Activated CD4-positive, alpha-beta T cell treated with anti-CD3 and anti-CD28 coated beads, Interleukin-2, amount 10 ng/mL, durations not matched to agents 7 days and 5 days (primary cell): ENCODE measurements at places on chromosomes 6 and 20.

GRCh38 chr6:23176883-23177282 is 607.5 kb downstream of the HDGFL1 start:
- no peak overlapping the region for H3K27ac ChIP-seq
- DNase-seq: no peak
- no peaks in the 10 kb centered on the region for H3K27me3 ChIP-seq
- no peak overlapping the region for H3K4me3 ChIP-seq

DNA sequence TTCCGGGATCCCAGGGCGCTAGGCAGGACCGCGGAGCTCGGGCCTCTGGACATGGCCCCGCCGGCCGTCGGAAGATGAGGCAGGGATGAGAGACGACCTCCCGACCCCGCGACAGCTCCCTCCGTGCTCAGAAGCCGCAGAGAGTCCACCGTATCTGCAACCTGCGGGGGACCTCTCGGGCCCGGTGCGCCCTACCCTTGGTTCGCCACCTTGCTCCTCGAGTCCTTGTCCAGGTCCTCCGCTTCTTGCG is 301 bp downstream of the PPP1R3D start:
- peaks cover 30% of the 10 kb centered on the region for H3K36me3 ChIP-seq
- H3K27ac ChIP-seq: peak overlapping the region; percentile 88
- no peak for DNase-seq
- no peaks in the 10 kb centered on the region for H3K27me3 ChIP-seq

DNA sequence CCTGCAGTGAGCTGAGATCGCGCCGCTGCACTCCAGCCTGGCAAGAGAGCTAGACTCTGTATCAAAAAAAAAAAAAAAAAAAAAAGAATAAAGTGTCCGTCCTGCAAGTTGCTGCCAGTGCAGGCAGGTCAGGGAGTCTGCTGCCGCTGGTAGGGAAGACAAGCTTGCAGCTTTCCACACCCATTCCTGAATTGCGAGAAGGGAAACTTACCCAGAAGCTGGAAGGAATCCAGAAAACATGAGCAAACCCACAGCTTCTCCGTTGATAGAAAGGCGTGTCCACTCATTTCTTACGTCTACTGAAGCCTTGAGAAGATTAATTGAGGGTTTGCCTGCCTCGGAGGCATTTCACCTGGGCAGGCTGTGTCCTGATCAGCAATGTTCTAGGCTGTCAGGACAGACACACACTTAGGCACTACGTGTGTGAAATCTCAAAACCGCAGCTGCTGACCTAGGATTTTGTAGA is 61.6 kb upstream of the DSP start:
- H3K27me3 ChIP-seq: peaks cover 5% of the 10 kb centered on the region
- H3K36me3 ChIP-seq: no peaks in the 10 kb centered on the region
- H3K27ac ChIP-seq: no peak overlapping the region
- H3K4me1 ChIP-seq: no peaks in the 10 kb centered on the region
- DNase-seq: no peak

- H3K27me3 ChIP-seq: peaks cover 10% of the 10 kb centered on the region
- H3K4me3 ChIP-seq: no peak overlapping the region
- no peaks in the 10 kb centered on the region for H3K36me3 ChIP-seq
- no peak overlapping the region for H3K27ac ChIP-seq
These were observed 13.3 kb upstream of the GGTLC1 start for GRCh38 chr20:24001712-24002405.

GRCh38 chr20:64114356-64114971 is 7.1 kb upstream of the NPBWR2 start:
- H3K27me3 ChIP-seq: no peaks in the 10 kb centered on the region
- DNase-seq: peak; percentile 3
- H3K4me1 ChIP-seq: no peaks in the 10 kb centered on the region

DNA sequence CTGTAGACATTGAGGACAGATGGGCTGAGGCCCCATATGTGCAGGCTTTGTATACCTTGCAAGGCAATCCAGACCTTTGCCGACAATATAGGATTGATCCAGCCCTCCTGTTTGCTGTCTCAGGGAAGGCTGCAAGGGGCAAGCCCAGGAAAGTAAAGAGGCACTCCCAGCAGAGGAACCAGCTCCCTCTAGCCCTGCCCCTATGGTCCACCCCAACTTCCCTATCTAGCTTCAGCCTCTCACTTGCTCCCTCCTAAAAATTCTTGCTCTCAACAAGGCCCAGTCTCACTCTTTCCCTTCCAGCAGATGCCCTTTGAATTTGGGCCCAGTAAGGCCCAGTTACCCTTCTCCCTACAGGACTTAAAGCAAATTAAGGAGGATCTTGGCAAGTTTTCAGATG is 92.6 kb downstream of the JARID2 start:
- H3K27me3 ChIP-seq: no peaks in the 10 kb centered on the region
- H3K27ac ChIP-seq: no peak overlapping the region
- peaks cover 81% of the 10 kb centered on the region for H3K4me1 ChIP-seq
- peaks cover 11% of the 10 kb centered on the region for H3K36me3 ChIP-seq
- no peak for DNase-seq

GRCh38 chr20:24697411-24697810 is 228.0 kb downstream of the SYNDIG1 start:
- H3K36me3 ChIP-seq: no peaks in the 10 kb centered on the region
- H3K27ac ChIP-seq: no peak overlapping the region
- DNase-seq: no peak
- H3K4me3 ChIP-seq: no peak overlapping the region
- no peaks in the 10 kb centered on the region for H3K4me1 ChIP-seq

DNA sequence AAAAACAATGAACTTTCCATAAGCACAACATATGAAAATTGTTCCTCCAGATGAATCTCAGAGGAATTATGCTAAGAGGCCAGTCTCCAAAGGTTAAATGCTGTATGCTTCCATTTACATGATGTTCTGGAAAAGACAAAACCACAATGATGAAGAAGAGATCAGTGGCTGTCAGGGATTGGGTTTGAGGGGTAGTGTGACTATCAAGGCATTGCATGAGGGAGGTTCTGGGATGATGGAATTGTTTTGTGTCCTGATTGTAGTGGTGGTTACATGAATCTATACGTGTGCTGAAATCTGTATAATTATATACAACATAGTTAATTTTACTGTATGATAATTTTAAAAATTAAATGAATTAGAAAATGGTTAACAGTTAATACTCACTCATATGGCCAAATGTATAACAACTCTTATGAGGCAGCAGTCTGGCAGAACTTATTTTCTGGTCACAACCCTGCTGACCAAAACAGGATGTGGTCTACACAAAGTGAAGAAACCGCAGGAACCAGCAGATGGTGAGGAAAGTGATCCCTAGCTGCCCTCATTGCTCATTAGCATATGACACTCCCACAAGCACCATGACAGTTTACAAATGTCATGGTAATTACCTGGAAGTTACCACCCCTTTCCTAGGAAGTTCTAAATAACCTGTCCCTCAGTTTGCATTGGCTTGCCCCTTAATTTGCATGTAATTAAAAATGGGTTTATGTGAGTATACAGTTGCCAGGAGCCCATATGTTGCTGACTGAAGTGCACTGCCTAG is 31.9 kb downstream of the NSFL1C start:
- H3K27ac ChIP-seq: peak overlapping the region; percentile 67
- peak overlapping the region; percentile 28 for H3K4me3 ChIP-seq
- peaks cover 32% of the 10 kb centered on the region for H3K27me3 ChIP-seq
- peaks cover 5% of the 10 kb centered on the region for H3K36me3 ChIP-seq
- peak; percentile 87 for DNase-seq

GRCh38 chr6:158769771-158770432 is 49.3 kb downstream of the EZR start:
- peak overlapping the region; percentile 77 for H3K27ac ChIP-seq
- no peaks in the 10 kb centered on the region for H3K27me3 ChIP-seq
- no peak for DNase-seq

GRCh38 chr6:138509371-138509770 is 10.1 kb upstream of the NHSL1 start:
- H3K36me3 ChIP-seq: no peaks in the 10 kb centered on the region
- peaks cover 5% of the 10 kb centered on the region for H3K27me3 ChIP-seq

- no peaks in the 10 kb centered on the region for H3K27me3 ChIP-seq
- H3K36me3 ChIP-seq: peaks cover 38% of the 10 kb centered on the region
- H3K4me1 ChIP-seq: peaks cover 7% of the 10 kb centered on the region
- no peak for DNase-seq
- no peak overlapping the region for H3K4me3 ChIP-seq
These were observed 189.1 kb downstream of the DTNBP1 start for GRCh38 chr6:15473741-15474161.

- no peak for DNase-seq
- no peaks in the 10 kb centered on the region for H3K36me3 ChIP-seq
- H3K27ac ChIP-seq: no peak overlapping the region
- H3K4me3 ChIP-seq: no peak overlapping the region
These were observed 37.6 kb upstream of the CST5 start for GRCh38 chr20:23917024-23917725.

DNA sequence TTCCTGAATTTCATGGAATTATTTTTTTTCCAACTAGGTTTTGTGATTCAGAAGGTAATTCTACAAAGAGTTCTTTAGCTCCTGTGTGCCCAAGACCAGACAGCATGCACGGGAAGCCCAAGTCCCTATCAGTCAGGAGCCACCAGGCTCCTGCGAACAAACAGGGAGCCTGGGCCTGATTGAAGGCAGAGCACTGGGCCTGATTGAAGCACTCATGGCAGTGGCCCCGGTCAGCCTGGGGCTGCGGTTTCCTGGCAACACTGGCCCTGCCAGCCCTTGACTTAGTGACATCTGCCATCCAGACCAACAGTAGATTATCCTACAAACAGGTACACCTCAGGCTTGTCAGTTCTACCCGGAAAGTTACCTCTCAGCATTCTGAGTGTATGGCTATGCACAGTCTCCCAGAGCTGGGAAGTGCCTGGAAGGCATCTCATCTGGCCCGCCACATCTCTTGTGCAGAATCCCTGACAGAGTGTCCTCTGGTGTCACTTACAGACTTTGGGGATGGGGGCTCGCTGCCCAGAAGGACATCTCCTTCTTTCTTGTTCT is 133.8 kb downstream of the VEGFA start:
- H3K27me3 ChIP-seq: peaks cover 1% of the 10 kb centered on the region
- no peak overlapping the region for H3K4me3 ChIP-seq
- H3K4me1 ChIP-seq: no peaks in the 10 kb centered on the region
- H3K36me3 ChIP-seq: no peaks in the 10 kb centered on the region
- H3K27ac ChIP-seq: no peak overlapping the region
- no peak for DNase-seq

GRCh38 chr6:87407561-87407900 is 241 bp upstream of the CFAP206 start:
- no peak for DNase-seq
- peak overlapping the region; percentile 82 for H3K4me3 ChIP-seq
- peaks cover 31% of the 10 kb centered on the region for H3K27me3 ChIP-seq
- H3K4me1 ChIP-seq: peaks cover 9% of the 10 kb centered on the region
- no peaks in the 10 kb centered on the region for H3K36me3 ChIP-seq

DNA sequence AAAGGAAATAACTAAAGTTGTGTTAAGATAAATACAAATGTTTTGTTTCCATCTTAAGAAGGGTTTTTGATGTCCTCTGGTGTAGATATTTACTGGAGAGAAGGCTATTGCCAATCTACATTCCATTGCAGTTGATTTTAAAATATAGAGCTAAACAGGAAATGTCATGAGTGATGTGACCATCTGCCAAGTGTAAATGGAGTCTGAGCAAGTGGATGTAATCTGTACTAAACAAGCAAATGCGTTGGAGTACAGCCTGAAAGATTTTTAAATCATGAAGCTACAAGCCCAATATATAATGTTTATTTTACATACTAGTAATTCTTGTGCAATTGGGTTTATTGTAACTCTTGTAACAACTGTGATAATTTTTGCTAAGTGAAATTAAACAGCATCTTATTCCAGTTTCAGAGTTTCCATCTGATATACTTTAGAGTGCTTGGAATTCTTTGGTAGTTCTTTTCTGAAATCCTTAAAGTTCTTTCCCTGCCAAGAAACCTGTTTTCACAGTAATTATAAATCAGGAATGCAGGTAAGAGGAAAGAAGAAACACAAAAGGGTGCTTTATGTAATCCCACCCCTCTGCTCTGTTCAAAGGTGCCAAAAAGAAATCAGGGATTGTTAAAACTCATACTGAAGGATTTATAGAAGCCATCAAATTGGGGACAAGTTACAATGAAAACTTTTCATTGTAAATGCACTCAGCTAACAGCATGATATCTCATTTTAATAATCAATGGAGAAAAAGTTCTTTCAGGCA is 47.2 kb upstream of the FLRT3 start:
- no peak for DNase-seq
- H3K27ac ChIP-seq: no peak overlapping the region
- H3K4me3 ChIP-seq: no peak overlapping the region
- no peaks in the 10 kb centered on the region for H3K27me3 ChIP-seq

DNA sequence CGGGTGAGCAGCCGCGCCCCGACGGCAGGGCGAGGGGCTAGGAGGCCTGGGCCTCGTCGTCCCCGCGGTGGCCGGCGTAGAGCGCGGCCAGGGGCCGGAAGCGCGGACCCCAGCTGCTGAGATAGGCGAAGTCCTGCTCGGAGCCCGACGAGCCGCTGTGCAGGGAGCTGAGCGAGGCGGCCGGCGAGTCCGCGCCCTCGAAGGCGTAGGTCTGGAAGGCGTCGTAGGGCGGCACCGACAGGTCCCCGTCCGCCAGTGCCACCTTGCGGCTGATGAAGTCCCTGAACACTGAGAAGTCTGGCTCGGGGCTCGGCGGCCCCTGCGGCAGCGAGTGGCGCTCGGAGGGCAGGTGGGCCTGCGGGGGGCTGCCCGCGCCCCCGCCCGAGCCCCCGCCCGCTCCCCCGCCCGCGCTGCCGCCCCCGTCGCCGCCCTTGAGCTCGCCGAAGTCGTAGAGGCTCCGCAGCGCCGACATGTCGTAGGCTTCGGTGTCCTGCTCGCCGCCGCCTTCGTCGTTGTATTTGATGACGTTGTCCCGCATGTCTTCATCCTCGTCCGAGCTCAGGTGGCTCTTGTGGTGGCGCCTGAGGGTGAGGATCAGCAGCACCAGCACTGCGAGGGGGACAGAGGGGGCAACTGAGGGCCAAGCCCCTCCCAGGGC is 56.5 kb downstream of the CD40 start:
- no peak overlapping the region for H3K4me3 ChIP-seq
- H3K27ac ChIP-seq: no peak overlapping the region
- H3K27me3 ChIP-seq: peaks cover 45% of the 10 kb centered on the region
